ENCODE measurements at places on chromosomes 1 and 21.
A peak's percentile ranks its signal among the peaks of the same experiment; 100 is the strongest.

- no peak for DNase-seq
These were observed 426.8 kb upstream of the ADAMTS5 start for GRCh38 chr21:27393726-27394125.

DNA sequence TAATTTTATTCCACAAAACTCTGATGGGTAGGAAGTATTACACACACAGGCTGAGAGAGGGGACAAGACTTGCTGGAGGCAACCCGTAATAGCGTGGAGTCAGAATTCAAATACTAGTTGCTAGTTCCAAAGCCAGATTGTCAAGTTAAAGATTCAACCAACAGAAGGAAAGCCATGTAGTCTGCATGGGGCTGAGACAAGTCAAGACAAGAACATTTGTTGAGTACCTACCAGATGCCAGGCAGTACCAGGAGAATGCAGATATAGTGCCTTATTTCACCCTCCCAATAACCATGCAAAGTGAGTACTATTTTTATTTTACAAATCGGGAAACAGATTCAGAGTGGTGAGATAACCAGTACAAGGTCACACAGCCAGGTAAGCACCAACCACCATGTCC lies 110.4 kb upstream of the SPATA6 start:
- DNase-seq, result no peak

DNA sequence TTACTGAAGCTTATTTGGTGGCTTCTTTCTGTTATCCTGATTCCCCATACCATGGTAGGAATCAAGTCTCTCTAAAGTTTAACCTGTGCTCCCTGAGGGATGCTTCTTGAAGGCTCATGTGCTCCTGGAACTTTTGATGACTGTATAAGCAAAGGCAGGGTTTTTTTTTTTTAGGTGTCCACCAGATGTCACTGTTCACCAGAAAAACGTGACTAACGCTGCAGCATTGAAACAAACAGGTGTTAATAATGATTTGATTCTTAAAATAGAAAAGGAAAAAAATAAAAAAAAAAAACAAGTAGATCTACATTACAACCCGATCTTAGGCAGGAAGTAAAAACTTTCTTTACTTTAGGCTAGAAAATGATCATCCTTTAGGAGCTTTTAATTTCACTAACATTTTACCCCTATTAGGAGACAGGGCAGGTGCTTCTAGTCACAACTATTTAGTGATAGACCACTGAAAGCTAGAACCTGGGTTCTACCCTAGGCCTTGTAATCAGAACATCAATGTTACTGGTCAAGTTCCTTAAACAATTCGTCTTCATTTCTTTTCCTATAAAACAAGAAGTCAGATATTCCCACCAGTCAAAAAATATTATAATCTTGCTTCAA lies 223.0 kb downstream of the PLA2G4A start:
- no peak for DNase-seq

DNA sequence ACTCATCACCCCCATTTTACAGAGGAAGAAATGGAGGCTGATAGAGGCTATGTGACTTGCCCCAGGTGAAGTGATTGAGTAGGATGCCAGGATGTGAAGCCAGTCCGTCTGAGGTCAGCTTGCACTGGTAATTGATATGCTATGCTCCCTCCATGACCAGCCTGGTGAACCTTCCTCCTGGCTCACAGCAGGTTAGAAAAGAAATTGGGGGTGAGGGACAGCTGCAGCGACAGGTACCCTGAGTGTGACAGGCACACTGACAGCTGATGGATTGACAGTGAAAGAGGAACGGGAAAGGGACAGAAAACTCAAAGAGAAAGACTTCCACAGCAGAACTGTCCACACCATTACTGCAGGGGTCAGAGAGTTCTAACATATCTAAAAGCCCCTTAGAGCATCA lies 102.1 kb downstream of the SUSD4 start:
- no peak for DNase-seq

- DNase-seq, result peak; percentile 88
These were observed 6.7 kb upstream of the FAM167B start for GRCh38 chr1:32240140-32240951.

DNA sequence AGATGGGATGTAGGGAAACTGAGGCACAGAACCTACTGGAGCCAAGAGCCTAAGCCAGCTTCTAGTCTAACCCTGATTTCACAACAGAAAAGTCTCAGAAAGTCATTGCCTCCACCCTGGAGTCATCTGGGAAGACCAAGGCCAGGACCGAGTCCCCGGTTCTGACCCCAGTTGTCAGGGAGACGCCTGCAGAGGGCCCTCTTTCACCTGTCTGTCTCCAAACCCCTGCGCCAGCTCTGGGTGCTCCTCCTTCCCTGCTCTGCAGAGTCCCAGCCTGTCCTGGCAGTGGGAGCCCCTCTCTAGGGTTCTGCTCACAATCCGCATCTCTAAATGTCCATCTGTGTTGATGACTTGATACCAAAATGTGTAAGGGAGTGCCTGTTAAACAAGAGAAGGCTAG lies 149.7 kb downstream of the PGBD5 start:
- peak; percentile 67 for DNase-seq

- no peak for DNase-seq
These were observed 92.0 kb upstream of the HAO2 start for GRCh38 chr1:119276558-119276957.

DNA sequence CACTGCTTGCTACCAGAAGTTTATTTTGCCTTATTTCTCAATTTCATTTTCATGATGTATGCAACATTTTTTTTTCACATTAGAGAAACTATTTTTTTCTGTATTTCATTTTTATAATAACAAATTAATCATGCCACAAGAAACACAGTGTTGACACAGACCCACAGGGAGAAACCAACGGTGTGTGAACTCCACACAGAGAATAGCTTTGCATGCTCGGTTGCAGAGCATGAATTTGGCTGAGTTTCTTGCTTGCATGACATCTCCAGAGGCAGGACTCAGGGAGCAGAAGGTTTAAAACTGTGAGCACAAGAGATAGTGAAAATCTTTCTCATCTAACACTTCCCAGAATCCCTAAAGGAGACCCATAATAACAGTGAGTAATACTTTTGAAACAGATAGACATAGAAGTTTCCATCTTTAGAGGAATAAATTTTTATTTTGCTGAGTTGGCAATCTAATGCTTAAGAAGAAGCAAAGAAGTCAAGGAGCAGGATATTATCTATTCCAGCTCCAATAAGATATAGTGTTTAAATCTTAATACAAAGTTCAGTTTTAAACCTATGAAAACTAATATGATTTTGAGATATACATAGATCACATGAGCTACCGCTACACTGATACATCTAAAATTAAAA lies 890.9 kb downstream of the MRPL39 start:
- DNase-seq, result no peak

- DNase-seq, result no peak
These were observed 45.9 kb upstream of the PUM1 start for GRCh38 chr1:31111290-31111951.

- no peak for DNase-seq
These were observed 128.9 kb downstream of the HIVEP3 start for GRCh38 chr1:41789661-41790330.

GRCh38 chr1:119179051-119179450 lies 38.6 kb upstream of the WARS2 start:
- DNase-seq, result no peak

- DNase-seq, result peak; percentile 85
These were observed 542 bp downstream of the GAS5 start for GRCh38 chr1:173867141-173867752.

DNA sequence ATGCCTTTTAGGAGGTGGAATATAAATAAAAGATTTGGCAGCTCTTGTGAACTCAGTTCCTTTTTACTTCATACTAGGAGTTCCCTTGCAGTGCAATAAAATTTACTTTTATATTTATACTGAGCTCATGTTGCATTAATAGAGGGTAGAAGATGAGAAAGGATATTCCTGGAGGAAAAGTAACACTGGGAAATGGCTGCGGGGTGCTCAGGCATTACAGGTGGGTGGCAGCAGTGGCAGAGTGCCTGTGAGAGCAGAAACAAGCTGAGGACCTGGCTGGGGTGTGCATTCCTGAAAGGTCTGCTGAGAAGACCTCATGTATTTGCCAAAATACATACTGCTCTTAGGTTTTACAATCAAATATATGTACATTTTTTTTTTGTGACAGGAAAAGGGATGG lies 126.9 kb downstream of the COQ8A start:
- no peak for DNase-seq

GRCh38 chr1:11693024-11693590 lies 1.6 kb downstream of the DRAXIN start:
- no peak for DNase-seq

DNA sequence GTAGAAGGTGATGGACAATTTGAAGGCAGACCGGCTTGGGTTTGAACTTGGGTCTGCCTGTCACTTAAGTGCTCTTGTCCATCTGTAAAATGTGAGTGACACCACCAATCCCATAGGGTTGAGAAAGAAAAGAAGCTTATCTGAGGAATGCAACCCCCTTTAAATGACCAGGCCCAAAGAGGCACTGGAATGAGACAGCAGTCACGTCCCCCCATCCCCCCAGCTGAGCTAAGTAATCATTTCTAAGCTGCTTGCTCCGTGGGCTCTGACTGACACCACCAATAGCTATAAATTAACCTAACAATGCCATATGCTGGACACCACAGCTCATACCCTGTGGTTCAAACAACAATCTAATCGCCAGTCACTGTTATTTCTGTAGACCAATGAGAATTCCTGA lies 15.1 kb downstream of the LCA5L start:
- DNase-seq, result no peak

GRCh38 chr1:5296557-5297179 lies 642.3 kb downstream of the AJAP1 start:
- DNase-seq, result no peak

DNA sequence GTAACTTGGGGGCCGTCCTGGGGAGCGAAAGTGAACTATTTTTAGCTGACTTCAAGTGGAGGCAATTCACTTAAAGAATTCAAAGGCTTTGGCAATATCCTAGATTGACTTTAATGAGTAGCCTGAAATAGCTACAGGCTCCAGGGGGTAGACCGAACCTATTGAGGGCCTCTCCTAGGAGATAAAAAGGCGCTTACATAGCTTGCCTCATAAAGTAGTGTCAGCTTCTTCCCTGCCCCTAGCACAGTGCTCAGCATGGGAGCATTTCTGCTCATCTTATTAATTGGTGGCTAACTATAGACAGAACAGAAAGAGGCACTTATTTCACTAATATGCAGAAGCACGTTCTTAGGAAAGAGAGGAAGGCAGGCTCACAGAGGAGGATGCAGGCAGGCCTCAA lies 12.3 kb upstream of the CTNNBIP1 start:
- DNase-seq, result no peak

DNA sequence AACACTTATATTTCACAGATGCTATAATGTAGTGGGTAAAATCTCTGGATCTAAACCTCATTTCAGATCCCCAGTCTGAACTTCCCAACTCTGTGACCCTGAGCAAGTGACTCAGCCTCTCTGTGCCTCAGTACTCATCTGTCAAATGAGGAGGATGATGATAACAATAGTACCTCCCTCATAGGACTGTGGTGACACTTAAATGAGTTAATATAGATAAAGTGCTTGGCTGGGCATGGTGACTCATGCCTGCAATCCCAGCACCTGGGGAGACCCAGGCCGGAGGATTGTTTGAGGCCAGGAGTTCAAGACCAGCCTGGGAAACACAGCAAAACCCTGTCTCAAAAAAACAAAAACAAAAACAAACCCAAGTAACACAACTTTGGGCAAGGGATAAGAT lies 4.7 kb upstream of the ECE1 start:
- DNase-seq, result no peak

DNA sequence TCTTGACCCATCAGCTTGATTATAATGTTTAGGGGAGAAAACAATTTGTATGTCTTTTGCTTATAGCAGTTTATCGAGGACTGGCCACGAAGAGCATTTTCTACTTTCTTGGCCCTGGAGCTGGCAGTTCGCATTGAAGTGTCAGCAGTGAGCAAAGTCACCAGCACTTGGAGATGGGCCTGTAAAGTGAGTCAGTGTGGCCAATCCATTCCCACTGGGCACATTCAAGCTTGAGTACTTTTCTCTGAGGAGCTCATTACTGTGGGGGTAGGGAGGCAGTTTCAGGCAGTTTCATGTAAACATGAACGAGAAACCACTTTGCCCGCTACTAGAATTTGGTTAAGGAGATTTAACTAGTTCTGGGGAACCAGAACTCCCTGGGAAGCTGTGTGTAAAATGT lies 164.8 kb downstream of the PRDM2 start:
- DNase-seq, result no peak

- DNase-seq, result no peak
These were observed 118.1 kb upstream of the GADD45A start for GRCh38 chr1:67566803-67567377.

- no peak for DNase-seq
These were observed 334.2 kb downstream of the RPS6KC1 start for GRCh38 chr1:213385201-213385600.

DNA sequence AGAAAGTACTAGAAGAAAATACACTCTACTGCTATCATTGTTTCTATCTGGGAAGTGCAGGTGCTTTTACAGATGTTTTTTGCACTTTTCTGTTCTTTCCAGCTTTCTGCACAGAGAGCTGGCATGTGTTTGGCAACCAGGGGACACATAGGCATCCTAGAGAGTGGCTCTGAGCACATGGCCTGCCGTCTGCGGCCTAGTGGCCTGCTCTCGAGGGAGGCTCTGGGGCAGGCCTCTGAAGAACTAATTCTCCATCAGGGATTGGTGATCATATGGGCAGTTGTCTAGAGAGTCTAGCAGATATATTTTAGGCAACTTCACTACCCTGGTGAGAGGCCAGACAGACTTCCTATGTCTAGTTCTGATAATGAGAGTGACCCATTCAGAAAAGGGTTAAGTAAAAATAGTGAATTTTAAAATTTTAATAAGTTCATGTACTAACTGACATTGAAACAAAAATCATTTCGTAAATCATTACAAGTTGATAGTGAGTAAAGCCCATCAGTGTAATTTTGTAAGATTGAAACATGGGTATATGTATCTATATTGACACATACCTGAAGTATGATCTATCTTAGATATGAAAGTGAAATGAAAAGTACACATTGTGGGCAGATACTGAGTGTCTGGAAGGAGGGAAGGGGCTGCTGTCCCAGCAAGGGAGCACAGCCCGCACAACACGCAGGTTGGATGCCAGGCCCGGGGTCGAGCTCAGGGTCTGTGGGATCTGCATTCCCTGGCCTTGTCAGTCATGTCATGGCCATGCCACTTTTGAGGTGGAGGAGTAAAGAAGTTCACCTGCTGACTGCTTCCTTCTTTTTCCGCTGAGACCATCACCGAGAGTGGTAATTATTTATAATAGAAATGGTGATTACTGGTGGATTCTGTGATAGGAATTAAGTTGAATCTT lies 79.8 kb downstream of the PCBP3 start:
- no peak for DNase-seq

DNA sequence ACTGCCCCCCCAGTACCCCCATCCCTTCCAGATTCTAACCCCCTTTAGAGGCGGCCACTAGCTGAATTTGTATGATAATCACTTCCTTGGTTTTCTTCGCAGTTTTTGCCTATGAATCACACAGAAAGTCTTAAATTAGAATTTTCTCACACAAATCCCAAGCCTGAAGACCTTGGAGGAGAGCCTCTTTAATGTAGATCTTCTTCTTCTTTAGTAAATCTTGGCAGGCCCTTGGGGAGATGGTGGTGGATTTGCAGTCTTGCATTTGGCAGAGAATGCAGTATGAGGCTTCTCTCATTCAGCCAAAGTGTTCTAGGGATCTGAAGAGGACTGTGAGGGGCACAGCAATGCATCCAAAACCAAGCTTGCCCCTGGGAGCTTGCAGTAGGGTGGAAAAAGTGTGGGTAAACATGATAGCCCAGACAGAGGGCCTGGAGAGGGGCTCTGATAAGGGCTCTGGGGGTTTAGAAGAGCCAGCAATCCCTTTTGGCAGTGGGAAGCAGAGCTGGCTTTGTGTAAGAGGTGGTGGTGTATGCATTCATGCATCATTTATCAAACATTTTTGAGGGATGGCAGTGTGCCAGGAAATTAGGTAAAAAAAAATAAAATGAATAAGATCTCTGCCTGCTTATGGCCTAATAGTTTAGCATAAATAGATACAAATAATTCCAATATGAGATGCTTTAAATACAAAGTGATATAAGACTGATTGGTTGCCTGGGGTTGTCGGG lies 7.7 kb upstream of the CDC42 start:
- peak; percentile 19 for DNase-seq

Data from spleen (tissue), 13 donors.